ENCODE measurements at places on chromosomes 4 and X.

DNA sequence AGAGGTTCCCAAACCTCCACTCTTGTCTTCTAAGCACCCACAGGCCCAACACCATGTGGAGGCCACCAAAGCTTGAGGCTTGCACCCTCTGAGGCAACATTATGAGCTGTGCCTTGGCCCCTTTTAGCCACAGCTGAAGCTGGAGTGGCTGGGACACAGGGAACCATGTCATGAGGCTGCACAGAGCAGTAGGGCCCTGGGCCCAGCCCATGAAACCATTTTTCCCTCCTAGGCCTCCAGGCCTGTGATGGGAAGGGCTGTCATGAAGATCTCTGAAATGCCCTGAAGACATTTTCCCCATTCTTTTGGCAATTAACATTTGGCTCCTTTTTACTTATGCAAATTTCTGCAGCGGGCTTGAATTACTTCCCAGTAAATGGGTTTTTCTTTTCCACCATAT, 14.8 kb downstream of the RBMXL3 start:
- no peak for DNase-seq

DNA sequence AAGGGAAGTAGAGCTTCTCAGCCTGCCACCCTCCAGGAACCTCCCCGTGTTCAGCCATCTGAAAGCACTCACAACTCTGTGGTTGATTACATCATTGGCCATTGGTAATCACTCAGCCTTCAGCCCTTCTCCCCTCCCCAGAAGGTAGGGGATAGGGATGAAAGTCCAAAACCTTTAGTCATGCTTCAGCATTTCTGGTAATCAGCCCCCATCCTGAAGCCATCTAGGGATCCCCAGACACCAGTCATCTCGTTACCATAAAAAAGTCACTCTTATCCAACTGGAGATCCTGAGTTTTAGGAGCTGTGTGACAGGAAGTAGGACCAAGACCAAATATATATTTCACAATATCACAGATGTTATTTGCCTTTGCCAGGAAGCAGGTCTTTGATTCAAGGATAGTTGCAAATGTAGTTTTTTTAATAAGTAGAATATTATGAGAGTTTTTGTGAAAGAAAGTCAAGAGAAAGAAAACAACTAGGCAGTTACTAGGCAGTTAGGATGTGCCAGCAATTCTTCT, 364.6 kb upstream of the NOCT start:
- DNase-seq, result no peak

DNA sequence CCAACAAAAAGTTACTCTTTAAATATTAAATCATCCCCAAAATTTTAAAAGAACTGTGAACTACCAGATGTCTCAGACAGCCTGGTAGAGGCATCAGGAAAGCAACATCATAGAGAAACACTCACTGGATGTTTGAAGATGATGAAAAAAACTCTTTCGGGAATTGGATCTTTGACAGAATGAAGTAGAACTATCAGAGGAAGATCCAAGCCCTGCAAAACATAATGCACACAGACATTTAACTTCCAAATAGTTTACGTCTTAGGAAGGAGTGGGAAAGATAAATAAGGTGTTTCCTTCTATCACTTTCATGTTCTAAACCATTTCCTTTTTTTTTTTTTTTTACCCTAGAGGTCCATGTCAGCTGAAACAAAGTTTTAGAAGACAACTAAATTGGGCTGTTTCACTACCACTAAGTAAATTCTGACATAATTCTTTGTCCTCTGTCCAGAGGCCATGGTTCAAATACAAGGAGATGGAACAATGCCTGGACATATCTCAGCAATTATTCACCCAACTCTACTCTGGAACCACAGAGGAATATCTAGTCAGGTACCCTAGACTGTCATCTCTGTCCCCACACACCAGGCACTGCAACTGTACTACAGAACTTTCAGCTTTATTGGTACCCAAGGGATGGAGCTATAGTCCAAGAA, 217.7 kb upstream of the INTU start:
- no peak for DNase-seq

- DNase-seq, result no peak
Measured at GRCh38 chr4:76197031-76197743, 16.4 kb downstream of the SCARB2 start.

GRCh38 chr4:20127626-20128025, 124.1 kb upstream of the SLIT2 start:
- no peak for DNase-seq

DNA sequence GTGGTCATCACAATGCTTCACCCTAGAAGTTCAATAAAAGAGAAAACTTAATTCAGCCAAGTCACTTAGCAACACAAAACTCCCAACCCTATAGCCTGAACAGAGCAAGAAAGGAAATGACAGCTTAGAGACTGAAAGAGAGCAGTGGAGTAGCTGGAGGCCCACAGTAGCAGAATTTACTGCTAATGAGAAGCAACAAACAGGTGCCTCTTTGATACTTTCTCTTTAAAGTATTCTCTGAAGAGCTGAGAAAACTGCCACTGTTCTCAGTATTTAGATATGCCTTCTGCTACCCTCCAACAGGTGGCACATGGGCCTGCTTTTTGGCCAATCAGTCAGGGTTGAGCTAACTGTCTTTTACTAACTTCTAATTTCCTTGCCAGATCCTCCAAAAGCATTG, 240.0 kb downstream of the GPC3 start:
- DNase-seq, result no peak

DNA sequence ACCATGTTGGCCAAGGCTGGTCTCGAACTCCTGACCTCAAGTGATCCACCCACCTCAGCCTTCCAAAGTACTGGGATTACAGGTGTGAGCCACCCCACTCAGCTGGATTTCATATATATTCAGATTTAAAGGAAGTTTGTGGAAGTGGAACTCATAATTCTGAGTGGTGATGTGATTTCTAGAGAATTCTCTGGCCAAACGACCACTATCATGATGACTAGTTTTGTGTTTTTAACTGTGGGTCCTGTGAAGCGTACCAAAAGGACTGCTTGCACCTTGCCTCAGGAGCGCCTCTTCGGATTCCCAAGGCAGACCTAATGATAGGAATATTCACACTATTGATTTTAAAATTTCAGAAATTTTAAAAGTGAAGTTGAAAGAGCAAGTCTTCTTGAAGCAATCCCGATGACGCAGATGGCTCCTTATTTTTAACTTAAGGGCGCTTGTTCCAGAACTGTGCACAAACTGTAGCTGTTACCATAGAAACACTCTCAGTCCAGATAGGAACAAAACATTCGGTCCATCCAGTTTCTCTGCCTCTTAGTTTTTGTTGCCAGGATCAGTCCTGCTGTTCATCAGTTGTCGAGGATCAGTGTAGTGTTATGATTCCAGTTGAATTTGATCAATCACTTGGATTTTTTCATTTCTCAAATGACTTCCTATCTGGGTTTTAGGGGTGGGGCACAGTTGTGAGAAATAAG, 51.7 kb upstream of the CLCN4 start:
- no peak for DNase-seq

DNA sequence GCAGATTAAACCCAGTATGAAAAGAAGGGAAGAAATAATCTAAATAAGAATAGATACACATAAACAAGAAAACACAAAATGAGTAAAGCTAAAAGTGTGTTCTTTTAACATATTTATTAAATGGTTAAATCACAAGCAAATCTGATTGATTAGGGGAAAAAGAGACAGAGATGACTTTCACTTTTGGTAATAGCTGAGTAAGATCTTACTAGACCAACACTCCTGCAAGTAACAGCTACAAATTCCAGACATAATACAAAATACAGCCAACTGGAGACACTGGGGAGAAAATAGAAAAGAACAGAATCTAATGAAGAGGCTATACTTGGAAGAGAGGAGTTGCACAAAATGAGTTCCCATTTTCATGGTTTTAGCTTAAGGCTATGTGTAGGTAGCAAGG, 33.5 kb downstream of the OR13H1 start:
- no peak for DNase-seq

- no peak for DNase-seq
Measured at GRCh38 chr4:158644760-158645159, 26.9 kb downstream of the C4orf46 start.
